Natural killer cell treated with Interleukin-12 subunit alpha and Interleukin-12 subunit beta and Interleukin-15 and Interleukin-18, amount 100 ng/mL, for 72 hours (primary cell): ENCODE measurements at places on chromosomes 13 and 19.

DNA sequence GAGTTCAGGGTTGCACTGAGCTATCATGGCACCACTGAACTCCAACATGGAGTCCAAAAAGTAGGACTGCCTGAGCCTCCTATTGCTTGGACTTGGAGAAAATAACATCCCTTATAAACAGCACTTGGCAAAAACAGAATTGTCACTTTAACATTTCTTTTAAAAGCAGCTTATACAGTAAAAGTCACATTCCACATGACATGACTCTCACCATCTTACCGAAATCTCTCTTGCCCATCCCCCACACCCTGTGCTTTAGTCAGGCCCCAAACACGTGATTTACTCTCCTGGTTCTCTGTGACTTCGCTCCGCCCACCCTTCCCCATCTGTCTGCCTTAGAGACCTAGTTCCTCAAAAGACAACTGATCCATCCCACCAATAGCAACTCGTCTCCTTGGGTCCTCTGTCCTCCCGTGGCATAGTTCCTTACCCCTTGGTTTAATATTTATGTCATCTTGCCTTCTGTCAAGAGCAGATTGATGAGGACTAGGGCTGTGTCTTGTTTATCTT is 4.6 kb downstream of the SAFB start:
- peaks cover 54% of the 10 kb centered on the region for H3K4me1 ChIP-seq
- no peaks in the 10 kb centered on the region for H3K27me3 ChIP-seq
- H3K27ac ChIP-seq: peak overlapping the region; percentile 81
- no peak for DNase-seq
- H3K4me3 ChIP-seq: peak overlapping the region; percentile 12

- no peaks in the 10 kb centered on the region for H3K27me3 ChIP-seq
- no peak overlapping the region for H3K27ac ChIP-seq
- H3K4me3 ChIP-seq: no peak overlapping the region
- DNase-seq: no peak
- peaks cover 37% of the 10 kb centered on the region for H3K4me1 ChIP-seq
Measured at GRCh38 chr13:46621133-46621532, 68.2 kb downstream of the LRCH1 start.

DNA sequence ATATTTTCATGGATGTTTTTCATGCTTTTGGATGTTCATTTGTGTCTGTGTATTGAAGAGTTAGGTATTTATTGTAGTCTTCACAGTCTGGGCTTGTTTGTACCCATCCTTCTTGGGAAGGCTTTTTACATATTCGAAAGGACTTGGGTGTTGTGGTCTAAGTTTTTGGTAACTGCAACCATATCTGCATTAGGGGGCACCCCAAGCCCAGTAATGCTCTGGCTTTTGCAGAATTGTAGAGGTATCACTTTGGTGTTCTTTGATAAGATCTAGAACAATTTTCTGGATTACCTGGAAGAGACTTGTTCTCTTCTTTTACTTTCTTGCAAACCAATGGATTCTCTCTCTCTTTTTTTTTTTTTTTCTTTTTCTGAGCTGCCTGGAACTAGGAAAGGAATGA is 581.3 kb downstream of the DACH1 start:
- H3K27me3 ChIP-seq: peaks cover 4% of the 10 kb centered on the region
- H3K4me1 ChIP-seq: peaks cover 3% of the 10 kb centered on the region
- H3K36me3 ChIP-seq: peaks cover 5% of the 10 kb centered on the region
- H3K27ac ChIP-seq: no peak overlapping the region
- H3K4me3 ChIP-seq: no peak overlapping the region

DNA sequence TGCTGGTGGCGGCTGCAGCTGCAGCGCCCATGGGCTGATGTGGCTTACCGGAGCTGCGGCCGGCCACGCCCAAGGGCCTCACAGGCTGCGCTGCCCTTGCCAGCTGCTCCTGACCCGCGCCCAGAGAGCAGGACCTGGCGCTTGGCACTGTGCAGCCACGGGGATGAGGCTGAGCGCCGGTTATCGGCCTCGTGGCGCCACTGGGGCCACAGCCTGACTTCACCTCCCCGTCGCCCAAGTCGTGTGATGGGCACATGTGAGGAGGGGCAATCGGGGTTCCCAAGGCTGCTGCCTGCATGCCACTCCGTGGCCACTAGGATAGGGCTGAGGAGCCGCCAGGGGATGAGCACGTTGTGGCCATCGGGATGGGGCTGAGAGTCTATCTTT is 77.2 kb upstream of the PABPC3 start:
- H3K4me1 ChIP-seq: no peaks in the 10 kb centered on the region
- no peak for DNase-seq
- H3K36me3 ChIP-seq: no peaks in the 10 kb centered on the region
- H3K27me3 ChIP-seq: peaks cover 27% of the 10 kb centered on the region
- H3K27ac ChIP-seq: no peak overlapping the region

DNA sequence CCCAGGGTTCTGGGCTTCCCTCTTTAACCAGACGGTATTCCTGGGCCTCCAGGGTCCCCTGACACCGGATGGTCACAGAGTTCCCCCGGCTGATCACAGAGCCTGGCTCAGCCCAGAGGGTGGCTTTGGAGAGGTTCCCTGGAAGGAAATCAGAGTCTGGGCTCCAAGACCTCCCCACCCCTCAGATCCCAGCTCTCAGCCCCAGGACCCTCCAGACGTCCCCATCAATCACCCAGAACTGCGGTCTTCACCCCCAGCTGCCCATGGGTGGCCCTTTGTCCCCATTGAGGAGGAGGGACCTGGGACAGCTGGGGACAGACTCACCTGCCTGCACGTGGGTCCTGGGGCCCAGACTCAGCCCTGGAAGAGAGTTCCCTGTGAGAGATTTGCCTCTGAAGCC is 955 bp downstream of the LILRA5 start:
- DNase-seq: no peak
- no peak overlapping the region for H3K27ac ChIP-seq
- H3K4me1 ChIP-seq: no peaks in the 10 kb centered on the region
- no peaks in the 10 kb centered on the region for H3K36me3 ChIP-seq
- peaks cover 27% of the 10 kb centered on the region for H3K27me3 ChIP-seq

DNA sequence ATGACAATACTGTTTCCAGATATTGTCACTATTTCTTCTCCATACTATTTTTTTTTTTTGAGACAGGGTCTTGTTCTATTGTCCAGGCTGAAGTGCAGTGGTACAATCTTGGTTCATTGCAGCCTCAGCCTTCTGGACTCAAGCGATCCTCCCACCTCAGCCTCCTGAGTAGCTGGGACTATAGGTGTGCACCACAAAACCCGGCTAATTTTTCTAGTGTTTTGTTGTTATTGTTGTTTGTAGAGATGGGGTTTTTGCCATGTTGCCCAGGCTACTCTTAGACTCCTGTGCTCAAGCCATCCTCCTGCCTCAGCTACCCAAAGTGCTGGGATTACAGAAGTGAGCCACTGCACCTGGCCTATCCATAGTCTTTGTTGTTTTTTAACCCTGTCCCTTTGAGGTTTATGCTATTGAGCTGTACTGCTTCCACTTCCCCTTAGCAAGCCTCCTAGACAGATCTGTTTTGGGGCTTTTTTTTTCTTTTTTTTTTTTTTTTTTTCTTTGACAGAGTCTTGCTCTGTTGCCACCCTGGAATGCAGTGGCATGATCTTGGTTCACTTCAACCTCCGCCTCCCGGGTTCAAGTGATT is 27.6 kb upstream of the MAP3K10 start:
- H3K4me1 ChIP-seq: peaks cover 24% of the 10 kb centered on the region
- H3K36me3 ChIP-seq: no peaks in the 10 kb centered on the region
- H3K4me3 ChIP-seq: no peak overlapping the region
- DNase-seq: no peak

DNA sequence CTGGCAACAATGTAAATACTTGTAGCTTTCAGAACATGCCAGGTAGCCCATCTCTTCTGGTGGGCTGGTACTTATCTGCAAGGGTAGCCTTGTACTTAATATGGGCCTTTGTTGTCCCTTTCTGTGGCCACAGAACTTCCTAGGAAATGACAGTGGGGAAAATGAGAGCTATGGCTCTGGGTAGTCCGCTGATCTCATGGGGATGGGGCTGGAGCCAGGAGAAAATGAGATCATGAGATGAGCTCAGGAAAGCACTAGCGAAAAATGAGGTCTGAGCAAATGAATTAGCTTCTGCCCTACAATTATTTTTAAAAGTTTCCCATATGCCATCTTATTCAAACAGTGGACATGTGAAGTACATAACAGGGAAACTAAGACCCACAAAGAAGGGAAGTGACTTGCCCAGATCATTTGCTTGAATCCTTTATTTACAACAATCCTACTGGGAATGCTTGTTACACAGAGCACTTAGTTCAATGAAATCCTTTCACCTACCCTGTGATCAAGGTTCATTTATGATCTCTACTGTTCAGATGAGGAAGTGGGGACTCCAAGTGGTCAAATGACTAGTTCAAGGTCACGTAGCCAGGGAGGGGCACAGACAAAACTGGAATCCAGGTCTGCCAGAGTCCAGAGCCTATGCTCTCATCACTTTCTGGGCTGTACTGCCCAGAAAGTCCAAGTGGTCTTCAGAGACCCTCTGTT is 87.1 kb downstream of the PTPRS start:
- no peak overlapping the region for H3K4me3 ChIP-seq
- H3K4me1 ChIP-seq: no peaks in the 10 kb centered on the region
- no peak overlapping the region for H3K27ac ChIP-seq
- no peak for DNase-seq
- peaks cover 15% of the 10 kb centered on the region for H3K27me3 ChIP-seq
- peaks cover 11% of the 10 kb centered on the region for H3K36me3 ChIP-seq

GRCh38 chr19:57709616-57710015 is 612 bp upstream of the ZNF154 start:
- peaks cover 16% of the 10 kb centered on the region for H3K4me1 ChIP-seq
- no peak overlapping the region for H3K4me3 ChIP-seq
- H3K36me3 ChIP-seq: peaks cover 52% of the 10 kb centered on the region
- DNase-seq: no peak
- peaks cover 2% of the 10 kb centered on the region for H3K27me3 ChIP-seq

GRCh38 chr13:101838323-101838722 is 385.8 kb downstream of the ITGBL1 start:
- no peaks in the 10 kb centered on the region for H3K4me1 ChIP-seq
- no peak for DNase-seq
- no peaks in the 10 kb centered on the region for H3K27me3 ChIP-seq
- no peaks in the 10 kb centered on the region for H3K36me3 ChIP-seq

GRCh38 chr13:93774506-93774905 is 547.9 kb downstream of the GPC6 start:
- no peak overlapping the region for H3K4me3 ChIP-seq
- no peak for DNase-seq
- H3K27ac ChIP-seq: no peak overlapping the region
- no peaks in the 10 kb centered on the region for H3K27me3 ChIP-seq

- no peak overlapping the region for H3K4me3 ChIP-seq
- no peak overlapping the region for H3K27ac ChIP-seq
- no peaks in the 10 kb centered on the region for H3K27me3 ChIP-seq
- no peaks in the 10 kb centered on the region for H3K36me3 ChIP-seq
- no peaks in the 10 kb centered on the region for H3K4me1 ChIP-seq
Measured at GRCh38 chr13:98835156-98835555, 82.7 kb upstream of the SLC15A1 start.

- peaks cover 38% of the 10 kb centered on the region for H3K27me3 ChIP-seq
- no peak overlapping the region for H3K27ac ChIP-seq
- DNase-seq: peak; percentile 84
- H3K4me1 ChIP-seq: peaks cover 6% of the 10 kb centered on the region
Measured at GRCh38 chr13:112066624-112067004, 335 bp upstream of the SOX1 start.

- peaks cover 23% of the 10 kb centered on the region for H3K27me3 ChIP-seq
- no peak overlapping the region for H3K4me3 ChIP-seq
Measured at GRCh38 chr13:95494082-95494681, 58.3 kb upstream of the CLDN10 start.

DNA sequence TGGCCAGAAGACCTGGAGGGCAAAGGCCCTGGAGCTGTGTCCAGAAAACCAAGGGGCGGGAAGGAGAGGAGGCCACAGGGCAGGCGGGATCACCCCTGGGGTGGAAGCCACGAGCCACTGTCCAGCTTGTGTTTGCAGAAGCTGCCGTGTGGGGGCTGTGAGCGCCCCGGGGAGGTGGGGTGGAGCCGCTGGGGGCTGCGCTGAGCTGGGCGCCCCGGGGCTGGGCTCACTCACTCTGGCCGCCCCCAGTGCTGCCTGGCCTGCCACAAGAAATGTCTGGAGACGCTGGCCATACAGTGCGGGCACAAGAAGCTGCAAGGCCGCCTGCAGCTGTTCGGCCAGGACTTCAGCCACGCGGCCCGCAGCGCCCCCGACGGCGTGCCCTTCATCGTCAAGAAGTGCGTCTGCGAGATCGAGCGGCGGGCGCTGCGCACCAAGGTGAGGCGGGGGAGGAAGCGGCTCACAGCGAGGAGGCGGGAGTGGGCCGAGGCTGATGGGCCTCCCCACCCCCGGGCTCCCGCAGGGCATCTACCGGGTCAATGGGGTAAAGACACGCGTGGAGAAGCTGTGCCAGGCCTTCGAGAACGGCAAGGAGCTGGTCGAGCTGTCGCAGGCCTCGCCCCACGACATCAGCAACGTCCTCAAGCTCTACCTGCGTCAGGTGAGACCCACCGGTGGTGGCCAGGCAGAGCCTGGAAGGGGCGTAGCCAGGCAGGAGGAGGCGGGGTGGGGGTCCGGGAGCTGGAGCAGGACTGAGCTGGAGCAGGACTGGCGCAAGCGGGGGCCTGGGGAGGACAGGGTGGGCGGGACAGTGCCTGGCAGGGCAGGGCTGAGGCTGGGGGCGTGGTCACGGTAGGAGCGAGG is 13.6 kb downstream of the POLR2E start:
- no peak for DNase-seq
- no peaks in the 10 kb centered on the region for H3K27me3 ChIP-seq
- H3K27ac ChIP-seq: no peak overlapping the region
- H3K4me3 ChIP-seq: no peak overlapping the region
- H3K4me1 ChIP-seq: peaks cover 17% of the 10 kb centered on the region

DNA sequence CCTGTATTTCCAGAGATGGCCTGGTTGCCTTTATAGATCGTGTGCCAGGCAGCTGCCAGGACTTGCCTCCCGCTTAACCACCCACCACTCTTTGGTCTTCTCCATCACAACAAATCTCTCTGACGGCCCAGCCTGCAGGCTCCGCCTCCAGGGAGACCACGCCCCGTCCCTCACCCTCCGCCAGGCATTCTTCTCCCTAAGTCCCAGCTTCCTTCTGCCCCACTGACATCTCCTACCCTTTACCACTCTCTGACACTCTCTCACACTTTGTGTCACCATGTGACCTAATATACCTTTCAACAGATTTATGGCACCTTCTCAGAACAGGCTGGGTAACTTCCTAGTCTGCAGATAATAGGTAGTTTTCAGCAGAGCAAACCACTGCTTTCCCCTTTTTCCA is 95.1 kb downstream of the CAB39L start:
- H3K27me3 ChIP-seq: no peaks in the 10 kb centered on the region
- no peaks in the 10 kb centered on the region for H3K36me3 ChIP-seq
- H3K27ac ChIP-seq: no peak overlapping the region
- no peak overlapping the region for H3K4me3 ChIP-seq
- H3K4me1 ChIP-seq: peaks cover 9% of the 10 kb centered on the region
- DNase-seq: no peak

- no peaks in the 10 kb centered on the region for H3K36me3 ChIP-seq
- H3K4me3 ChIP-seq: no peak overlapping the region
- H3K27me3 ChIP-seq: peaks cover 33% of the 10 kb centered on the region
- H3K4me1 ChIP-seq: no peaks in the 10 kb centered on the region
Measured at GRCh38 chr19:46193678-46194077, 35.9 kb upstream of the IGFL1 start.

DNA sequence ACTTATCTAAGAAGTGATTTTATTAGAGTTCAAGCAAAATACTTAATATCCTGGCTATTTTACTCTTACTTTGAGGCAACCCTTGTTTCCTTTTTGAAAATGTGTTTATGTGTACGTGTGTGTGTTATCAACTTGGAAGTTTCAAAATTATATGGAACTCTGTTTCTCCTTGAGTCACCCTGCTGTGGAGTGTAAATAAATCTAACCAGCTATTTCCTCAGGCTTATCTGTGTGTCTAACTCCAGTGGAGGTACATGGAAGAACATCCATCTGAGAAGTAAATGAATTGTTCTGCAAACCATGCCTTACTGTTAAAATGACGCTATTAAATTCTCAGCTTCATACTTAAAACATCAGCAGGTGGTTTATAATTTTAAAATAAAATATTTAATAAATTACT is 583.4 kb upstream of the SLITRK5 start:
- no peak for DNase-seq
- no peaks in the 10 kb centered on the region for H3K27me3 ChIP-seq
- no peaks in the 10 kb centered on the region for H3K36me3 ChIP-seq
